ENCODE measurements at places on chromosomes 2 and 18.

DNA sequence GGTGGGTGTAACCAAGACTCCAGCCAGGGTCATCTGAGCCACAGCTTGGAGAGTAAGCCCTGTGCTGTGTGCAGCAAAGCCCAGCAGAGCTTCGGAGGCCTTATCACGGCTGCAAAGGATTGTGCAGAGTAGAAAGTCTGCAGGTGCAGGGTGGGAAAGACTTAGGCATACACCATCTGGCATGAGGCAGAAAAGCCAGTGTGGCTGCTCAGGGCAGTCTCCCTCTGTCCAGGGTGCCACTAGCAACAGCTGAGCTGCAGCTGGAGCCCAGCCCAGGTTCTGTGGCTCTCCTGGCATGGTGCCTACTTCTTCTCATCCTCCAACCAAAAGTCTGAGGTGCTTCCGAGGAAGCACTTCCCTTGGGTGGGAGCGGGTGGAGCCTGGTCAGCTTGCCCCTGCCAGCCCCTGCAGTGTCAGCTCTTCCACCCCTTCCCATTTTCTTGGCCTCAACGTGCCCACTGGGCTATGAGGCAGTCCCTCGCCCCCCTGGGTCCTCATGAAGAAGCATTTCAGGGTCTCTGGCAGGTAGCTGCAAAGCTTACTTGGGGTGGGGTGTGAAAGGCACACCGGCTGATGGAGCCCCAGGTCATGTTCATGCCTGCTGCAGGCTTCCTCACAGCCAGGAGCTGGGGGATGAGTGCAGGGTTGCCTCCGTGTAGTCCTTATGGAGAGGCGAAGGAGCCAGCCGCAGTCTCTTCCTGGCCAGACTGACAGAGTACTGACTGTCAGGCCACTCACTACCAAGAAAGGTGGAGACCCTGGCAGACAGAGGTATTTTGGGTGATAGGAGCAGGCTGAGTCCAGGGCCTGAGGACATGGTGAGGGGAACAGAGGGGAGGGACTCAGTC lies 4.8 kb downstream of the AMER3 start:
- DNase-seq, result no peak

DNA sequence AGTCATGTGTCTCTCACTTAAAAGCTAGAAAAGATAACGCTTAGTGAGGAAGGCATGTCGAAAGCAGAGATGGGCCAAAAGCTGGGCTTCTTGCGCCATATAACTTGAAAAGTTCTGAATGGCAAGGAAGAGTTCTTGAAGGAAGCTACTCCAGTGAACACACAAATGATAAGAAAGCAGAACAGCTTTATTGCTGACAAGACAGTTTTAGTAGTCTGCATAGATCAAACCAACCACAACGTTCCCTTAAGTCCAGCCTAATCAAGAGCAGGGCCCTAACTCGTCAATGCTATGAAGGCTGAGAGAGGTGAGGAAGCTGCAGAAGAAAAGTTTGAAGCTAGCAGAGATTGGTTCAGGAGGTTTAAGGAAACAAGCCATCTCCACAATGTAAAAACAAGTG lies 55.7 kb downstream of the GALNT1 start:
- DNase-seq, result no peak

- DNase-seq, result peak; percentile 82
These were observed 1103.9 kb upstream of the KLHL29 start for GRCh38 chr2:22281033-22281432.

GRCh38 chr2:239801404-239802184 lies 223.5 kb downstream of the NDUFA10 start:
- no peak for DNase-seq
